HTR-8/SVneo (cell line): ENCODE measurements at places on chromosomes 2 and 18.

DNA sequence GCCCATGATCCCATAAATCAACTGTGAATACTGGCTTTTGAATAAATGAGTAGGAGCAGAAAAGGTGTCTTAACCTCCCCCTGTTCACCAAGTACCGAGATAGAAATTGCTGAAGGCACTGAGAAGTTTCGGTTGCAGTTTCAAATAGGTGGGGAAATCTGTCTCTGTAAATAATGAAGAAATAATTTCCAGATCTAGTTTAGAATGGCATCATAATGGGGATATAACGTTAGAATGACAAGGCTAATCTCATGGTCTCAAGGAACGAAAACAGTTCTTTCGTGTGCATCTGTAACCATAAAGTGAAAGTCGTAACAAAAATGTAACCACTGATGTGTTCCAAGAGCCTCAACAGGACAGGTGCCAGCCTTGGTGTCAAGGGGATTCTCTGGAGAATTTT is 49.9 kb upstream of the TMEM18 start:
- no peak for DNase-seq

GRCh38 chr2:212424082-212424481 is 114.5 kb downstream of the ERBB4 start:
- no peak for DNase-seq

- no peak for DNase-seq
These were observed 55.3 kb upstream of the HAAO start for GRCh38 chr2:42847596-42848151.

- no peak for DNase-seq
These were observed 100.2 kb downstream of the CRIM1 start for GRCh38 chr2:36455788-36456187.

GRCh38 chr2:170235860-170236679 is 58.1 kb downstream of the MYO3B start:
- DNase-seq: peak; percentile 32

- no peak for DNase-seq
These were observed 86.0 kb downstream of the VWA3B start for GRCh38 chr2:98172951-98173350.

- DNase-seq: no peak
These were observed 21.6 kb downstream of the KLHL23 start for GRCh38 chr2:169755083-169755870.

- no peak for DNase-seq
These were observed 275.1 kb downstream of the TGIF1 start for GRCh38 chr18:3725115-3725514.

GRCh38 chr2:56299171-56299691 is 115.4 kb downstream of the CCDC85A start:
- no peak for DNase-seq

GRCh38 chr2:106899786-106900530 is 14.0 kb upstream of the ST6GAL2 start:
- DNase-seq: no peak

- no peak for DNase-seq
These were observed 786.8 kb downstream of the KCNJ3 start for GRCh38 chr2:155485141-155485842.

GRCh38 chr2:25410370-25410769 is 68.6 kb upstream of the DNMT3A start:
- DNase-seq: no peak

DNA sequence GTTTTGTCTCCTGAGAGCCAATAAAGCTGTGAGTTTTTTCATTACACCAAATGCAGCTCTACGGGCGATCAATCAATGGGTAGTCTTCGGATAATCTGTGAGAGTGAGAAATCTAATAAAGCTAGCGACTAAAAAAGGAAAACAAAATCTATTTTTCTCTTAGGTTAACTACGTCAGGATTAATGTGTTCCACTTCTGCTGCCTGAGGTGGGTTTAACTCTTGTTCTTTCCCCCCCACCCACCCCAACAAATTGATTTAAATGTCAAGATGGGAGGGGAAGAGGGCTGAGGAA is 63.0 kb upstream of the PSMD14 start:
- no peak for DNase-seq

- no peak for DNase-seq
These were observed 2.1 kb downstream of the TSHZ1 start for GRCh38 chr18:75212751-75213090.

DNA sequence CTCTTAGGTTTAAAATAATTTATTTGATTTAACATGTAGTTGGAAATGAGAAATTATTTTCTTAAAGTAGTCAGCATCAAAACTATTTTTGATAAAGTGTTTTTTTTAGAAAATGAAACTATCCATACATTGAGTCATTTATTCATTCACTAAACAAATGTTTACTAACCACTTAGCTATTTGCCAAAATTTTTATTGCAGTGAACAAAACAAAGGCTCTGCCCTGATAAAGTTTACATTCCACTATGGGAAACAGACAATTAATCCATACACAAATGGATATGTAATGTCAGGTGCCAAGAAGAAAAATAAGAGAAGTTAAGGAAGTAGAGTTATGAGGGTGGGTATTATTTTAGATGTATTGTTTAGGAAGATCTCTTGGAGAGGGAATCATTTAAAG is 19.1 kb upstream of the CCDC178 start:
- no peak for DNase-seq
